ENCODE measurements at places on chromosomes 3 and 15. TPM values are rescaled to one million over a fixed set of nuclear protein-coding genes. Genes with fewer than 3 reads are reported as not detected.

DNA sequence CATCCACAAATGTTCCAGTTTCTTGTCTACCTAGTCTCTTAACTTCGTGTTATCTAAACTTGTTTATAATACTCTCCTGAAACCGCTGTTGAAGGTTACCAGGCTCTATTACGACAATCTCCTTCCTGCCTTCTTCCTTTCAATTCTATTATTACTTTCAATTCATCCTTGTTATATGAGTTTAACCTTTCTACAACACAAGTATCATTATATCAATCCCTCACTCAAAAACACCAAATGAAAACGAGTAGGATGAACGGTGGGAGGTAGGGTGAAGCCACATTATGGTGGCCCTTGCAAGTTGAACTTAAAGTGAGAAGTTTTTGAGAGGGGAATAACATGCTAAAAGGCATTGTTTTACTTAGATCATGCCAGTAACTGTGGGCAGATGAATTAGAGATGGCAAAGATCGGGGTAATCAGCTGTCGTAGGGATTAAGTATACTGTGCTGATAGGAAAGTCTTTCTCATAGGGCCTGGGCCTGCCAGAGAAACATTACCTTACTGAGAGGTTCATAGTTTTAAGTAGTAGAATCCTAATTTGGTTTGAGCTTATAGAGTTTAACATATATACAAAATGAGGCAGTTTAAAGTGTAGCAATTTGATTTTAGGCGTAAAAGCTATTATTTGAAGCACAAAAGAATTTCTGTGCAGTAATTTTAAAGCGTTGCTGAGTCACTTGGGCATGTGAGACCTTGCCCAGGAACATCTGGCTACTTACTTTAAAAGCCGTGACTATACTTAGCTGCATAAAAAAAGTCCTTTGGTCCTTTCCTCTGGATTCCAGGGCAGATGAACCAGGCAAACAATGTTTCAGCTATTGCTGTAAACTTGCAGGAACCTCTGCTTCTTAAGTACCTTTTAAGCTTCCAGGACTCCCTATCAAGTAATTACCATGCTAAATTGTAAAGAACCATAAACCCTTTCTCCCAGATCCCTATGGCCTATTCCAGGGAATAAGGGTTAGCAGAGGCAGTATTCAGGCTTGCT is 3.3 kb upstream of the CEP97 start:
- H3K27ac ChIP-seq, result peak overlapping the region; percentile 2
- peaks cover 42% of the 10 kb centered on the region for H3K4me1 ChIP-seq
- DNase-seq, result no peak
- H3K36me3 ChIP-seq, result no peaks in the 10 kb centered on the region

DNA sequence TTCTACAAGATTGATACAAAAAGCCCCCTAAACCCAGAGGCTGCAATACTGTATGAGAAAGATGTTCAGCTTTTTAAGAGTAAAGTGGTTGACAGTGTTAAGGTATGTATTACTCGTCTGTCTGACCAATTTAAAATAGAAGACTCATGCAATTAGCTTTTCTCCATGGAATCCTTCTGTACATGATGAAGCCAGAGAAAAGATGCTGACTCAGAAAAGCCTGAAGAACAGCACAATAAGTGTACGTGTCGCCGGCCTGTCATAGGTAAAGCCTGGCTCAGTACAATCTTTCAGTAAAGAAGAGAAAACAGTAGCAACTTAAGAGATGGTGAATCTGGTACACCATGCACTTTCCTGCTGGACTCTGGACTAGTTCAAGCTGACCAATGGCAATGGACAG is 16.4 kb downstream of the NEK4 start:
- H3K4me3 ChIP-seq, result no peak overlapping the region
- H3K4me1 ChIP-seq, result no peaks in the 10 kb centered on the region
- no peak overlapping the region for H3K27ac ChIP-seq
- DNase-seq, result no peak

DNA sequence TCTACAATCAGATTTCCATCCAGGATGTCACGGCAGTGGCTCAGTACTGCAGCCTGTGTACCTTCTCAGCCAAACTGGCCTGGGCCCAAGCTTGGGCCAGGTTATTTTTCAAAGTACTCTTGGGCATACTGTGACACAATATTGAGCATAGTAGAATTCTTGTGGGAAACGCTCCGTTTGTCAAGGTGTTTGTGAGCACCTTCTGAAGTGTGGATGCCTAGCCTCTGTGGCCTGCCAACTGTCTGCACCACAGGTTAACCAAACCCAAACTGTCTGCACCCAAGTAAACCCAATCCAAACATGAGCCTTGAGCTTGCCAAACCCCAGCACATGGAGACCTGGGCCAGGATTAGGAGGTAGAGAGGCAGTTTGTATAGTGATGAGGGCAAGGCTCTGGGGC is 25.4 kb downstream of the CTDSPL start:
- no peaks in the 10 kb centered on the region for H3K4me1 ChIP-seq
- no peak overlapping the region for H3K4me3 ChIP-seq
- DNase-seq, result no peak
- no peaks in the 10 kb centered on the region for H3K27me3 ChIP-seq
- H3K27ac ChIP-seq, result no peak overlapping the region

NOX5 gene
- total RNA-seq, result not detected

DNA sequence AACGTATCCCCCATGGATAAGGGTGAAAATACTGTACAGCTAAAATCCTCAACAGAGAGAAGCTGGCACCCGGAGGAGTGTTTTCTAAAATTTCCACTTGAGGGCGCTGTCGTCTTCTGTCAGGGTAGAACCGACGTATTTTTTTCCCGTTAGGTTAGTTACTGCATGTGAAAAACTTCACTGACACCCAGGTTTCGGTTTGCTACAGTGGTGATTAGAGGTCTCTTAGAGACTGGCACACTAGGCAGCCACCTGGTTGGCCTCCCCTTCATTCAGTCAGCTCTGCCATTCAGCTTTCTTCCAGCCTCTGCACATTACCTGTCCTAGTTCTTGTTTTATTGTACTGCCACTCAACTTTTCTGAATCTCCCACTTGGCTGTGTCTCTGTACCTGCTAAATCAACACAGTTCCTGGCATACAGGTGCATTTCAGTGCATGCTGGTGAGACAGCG is 18.4 kb downstream of the CCK start:
- H3K27me3 ChIP-seq, result peaks cover 2% of the 10 kb centered on the region
- H3K27ac ChIP-seq, result no peak overlapping the region
- peak; percentile 63 for DNase-seq
- H3K4me3 ChIP-seq, result no peak overlapping the region

GRCh38 chr3:183330881-183331280 is 77.8 kb downstream of the B3GNT5 start:
- H3K4me1 ChIP-seq, result no peaks in the 10 kb centered on the region
- H3K27me3 ChIP-seq, result no peaks in the 10 kb centered on the region
- no peak overlapping the region for H3K27ac ChIP-seq
- no peak overlapping the region for H3K4me3 ChIP-seq
- no peaks in the 10 kb centered on the region for H3K36me3 ChIP-seq

TMEM212 gene
- total RNA-seq, result not detected

DNA sequence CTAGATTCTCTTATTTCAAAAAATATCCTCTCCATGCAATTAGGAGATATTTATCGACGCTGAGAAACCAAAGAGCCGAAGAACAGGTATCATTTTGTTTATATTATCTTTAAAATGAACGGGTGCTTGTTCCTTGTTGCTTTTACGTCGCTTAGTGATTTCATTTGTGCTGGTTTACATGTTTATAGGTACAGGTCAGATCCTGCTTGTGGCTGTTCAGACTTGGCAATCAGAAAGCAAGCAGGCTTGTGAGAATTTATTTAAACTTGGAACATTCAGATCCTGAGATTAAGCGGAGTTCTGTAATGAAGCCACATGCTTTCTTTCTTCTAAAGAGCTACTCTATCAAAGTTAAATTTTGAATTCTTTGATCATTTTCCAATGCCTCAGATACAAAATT is 43.0 kb upstream of the ATP2C1 start:
- DNase-seq, result no peak
- H3K27me3 ChIP-seq, result no peaks in the 10 kb centered on the region
- H3K4me3 ChIP-seq, result peak overlapping the region; percentile 1

- no peaks in the 10 kb centered on the region for H3K27me3 ChIP-seq
- no peak for DNase-seq
- H3K27ac ChIP-seq, result no peak overlapping the region
- H3K36me3 ChIP-seq, result no peaks in the 10 kb centered on the region
- no peaks in the 10 kb centered on the region for H3K4me1 ChIP-seq
These were observed 470.4 kb downstream of the ROBO1 start for GRCh38 chr3:79297245-79297960.

DNA sequence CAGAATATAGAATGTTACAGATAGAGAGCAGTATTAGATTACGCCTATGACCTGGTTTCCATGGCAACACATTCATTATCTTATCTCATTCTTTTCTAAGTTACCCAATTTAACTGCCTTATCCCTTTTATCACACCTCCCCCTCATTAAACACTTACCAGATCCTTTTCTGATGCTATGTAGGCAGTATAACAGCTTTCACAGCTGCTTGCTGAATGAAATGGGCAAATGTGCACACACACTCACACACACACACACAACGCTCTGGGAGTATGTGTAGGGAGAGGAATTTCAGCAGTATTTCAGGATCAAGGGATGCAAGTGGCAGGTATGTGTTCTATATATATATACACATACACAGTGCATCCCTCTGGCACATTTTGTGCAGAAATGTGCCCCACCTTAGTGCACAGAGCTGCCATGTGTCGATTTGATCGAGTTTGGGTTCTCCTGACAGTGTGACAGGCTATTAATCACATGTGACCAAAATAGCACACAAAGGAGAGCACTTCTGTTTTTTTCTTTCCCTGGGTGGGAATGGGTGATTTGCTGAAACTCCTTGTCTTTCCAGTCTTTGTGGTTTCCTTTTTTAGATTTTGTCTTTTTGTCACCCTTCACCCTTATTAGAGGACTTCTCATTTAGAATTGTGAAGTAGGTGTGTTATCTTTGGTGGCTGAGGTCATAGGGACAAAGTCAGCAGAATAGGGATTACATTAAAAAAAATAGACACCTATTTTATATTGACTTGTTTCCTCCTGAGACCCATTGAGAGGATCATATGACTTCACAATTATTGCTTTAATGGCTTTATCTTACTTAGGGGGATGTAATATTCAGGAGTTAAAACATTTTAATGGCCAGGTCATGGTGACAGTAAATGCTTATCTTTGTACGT is 553.7 kb downstream of the PDCD6IP start:
- no peaks in the 10 kb centered on the region for H3K4me1 ChIP-seq
- no peak for DNase-seq
- no peak overlapping the region for H3K4me3 ChIP-seq
- no peaks in the 10 kb centered on the region for H3K36me3 ChIP-seq

PRR20G gene
- not detected for total RNA-seq

- H3K4me1 ChIP-seq, result no peaks in the 10 kb centered on the region
- DNase-seq, result no peak
- H3K4me3 ChIP-seq, result no peak overlapping the region
- no peaks in the 10 kb centered on the region for H3K27me3 ChIP-seq
- H3K27ac ChIP-seq, result no peak overlapping the region
- no peaks in the 10 kb centered on the region for H3K36me3 ChIP-seq
These were observed 139.6 kb upstream of the ZBTB20 start for GRCh38 chr3:115286529-115287197.

GRCh38 chr3:43689766-43690399 is 855 bp upstream of the ABHD5 start:
- peak overlapping the region; percentile 59 for H3K27ac ChIP-seq
- no peak for DNase-seq
- peak overlapping the region; percentile 64 for H3K4me3 ChIP-seq

SPSB4 gene
- total RNA-seq, result not detected

DNA sequence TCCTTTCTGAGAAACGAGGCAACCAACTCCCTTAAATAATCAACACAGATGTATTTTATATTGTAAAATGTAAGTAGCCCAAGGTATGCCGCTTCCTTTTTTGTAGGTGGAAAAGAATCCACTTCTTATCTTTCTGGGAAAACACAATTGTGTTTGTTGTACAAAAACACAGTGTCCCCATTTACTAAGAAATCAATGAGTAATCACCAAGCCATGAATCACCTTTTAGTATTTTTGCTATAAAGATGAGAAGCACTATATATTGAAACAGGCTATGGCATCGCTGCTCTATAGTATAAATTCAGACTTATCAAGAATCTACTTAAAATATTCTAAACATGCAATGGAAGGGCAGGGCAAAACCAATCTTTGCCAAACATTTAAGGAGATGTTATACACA is 104.0 kb downstream of the TNIK start:
- no peak for DNase-seq
- H3K36me3 ChIP-seq, result no peaks in the 10 kb centered on the region
- H3K27me3 ChIP-seq, result no peaks in the 10 kb centered on the region
- H3K4me3 ChIP-seq, result no peak overlapping the region
- H3K27ac ChIP-seq, result no peak overlapping the region

DNA sequence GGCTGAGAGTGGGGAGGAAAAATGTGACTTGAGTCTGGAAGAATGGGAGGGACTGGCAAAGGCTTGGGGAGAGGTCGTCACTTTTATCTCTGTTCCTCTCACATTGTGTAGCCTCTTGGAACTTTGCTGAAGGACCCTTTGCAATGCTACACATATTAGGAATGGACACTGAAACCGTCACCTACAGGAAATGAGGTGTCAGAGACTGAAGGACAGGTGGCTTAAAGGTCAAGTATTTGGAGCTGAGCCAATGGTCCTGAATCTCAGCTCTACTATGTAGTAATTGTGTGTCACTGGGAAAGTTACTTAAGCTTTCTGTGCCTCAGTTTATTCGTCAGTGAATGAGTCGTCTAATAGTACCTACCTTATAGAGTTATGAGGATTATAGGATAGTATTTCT is 14.7 kb downstream of the MCTP2 start:
- no peak for DNase-seq
- no peaks in the 10 kb centered on the region for H3K36me3 ChIP-seq
- H3K4me3 ChIP-seq, result no peak overlapping the region
- no peaks in the 10 kb centered on the region for H3K27me3 ChIP-seq
- H3K27ac ChIP-seq, result no peak overlapping the region

DNA sequence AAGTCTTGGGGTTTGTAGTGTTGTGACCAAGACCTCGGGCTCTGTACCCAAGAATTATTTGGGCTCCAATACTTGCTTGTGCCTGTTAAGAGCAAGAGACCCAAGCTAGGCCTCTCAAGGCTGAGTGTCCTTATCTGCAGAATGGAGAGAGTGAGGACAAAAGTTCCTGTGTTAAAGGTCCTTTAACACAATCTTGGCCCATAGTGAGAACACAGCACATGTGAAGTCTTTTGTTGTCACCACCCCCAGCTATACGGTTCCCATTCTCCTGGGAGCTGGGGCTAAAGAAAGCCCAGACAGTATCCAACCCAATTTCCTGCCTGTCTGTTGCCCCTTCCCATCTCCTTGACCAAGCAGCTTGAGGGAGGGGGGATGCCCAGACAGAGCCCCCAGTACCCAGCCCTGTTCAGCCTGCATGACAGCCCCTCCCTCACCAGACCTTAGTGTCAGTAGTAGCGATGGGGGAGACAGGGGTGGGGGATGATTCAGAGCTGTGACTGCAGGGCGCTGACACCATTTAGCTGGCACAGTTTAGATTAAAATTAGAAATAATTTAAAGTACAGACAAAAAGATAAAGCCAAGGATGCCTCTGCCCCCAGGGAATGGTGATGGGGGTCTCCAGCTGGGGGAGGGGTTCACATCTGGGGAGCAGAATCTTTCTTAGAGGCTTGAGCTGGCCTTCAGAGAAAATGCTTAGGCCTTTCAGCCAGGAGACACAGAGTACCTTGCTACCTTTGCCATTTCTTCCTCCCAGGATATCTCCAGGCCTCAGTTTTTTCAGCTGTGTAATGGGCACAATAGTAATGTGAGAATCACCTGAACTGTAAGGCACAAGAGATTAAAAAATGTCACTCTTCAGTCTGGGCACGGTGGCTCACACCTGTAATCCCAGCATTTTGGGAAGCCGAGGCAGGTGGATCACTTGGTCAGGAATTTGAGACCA is 2.7 kb downstream of the PRKCD start:
- no peak for DNase-seq
- peak overlapping the region; percentile 36 for H3K27ac ChIP-seq

SERPINI2 gene
- total RNA-seq, result not detected

- no peaks in the 10 kb centered on the region for H3K27me3 ChIP-seq
- H3K4me1 ChIP-seq, result no peaks in the 10 kb centered on the region
- H3K4me3 ChIP-seq, result no peak overlapping the region
- H3K27ac ChIP-seq, result no peak overlapping the region
These were observed 36.9 kb downstream of the ZXDC start for GRCh38 chr3:126438746-126439145.
